ENCODE measurements at places on chromosomes 5 and 9.

DNA sequence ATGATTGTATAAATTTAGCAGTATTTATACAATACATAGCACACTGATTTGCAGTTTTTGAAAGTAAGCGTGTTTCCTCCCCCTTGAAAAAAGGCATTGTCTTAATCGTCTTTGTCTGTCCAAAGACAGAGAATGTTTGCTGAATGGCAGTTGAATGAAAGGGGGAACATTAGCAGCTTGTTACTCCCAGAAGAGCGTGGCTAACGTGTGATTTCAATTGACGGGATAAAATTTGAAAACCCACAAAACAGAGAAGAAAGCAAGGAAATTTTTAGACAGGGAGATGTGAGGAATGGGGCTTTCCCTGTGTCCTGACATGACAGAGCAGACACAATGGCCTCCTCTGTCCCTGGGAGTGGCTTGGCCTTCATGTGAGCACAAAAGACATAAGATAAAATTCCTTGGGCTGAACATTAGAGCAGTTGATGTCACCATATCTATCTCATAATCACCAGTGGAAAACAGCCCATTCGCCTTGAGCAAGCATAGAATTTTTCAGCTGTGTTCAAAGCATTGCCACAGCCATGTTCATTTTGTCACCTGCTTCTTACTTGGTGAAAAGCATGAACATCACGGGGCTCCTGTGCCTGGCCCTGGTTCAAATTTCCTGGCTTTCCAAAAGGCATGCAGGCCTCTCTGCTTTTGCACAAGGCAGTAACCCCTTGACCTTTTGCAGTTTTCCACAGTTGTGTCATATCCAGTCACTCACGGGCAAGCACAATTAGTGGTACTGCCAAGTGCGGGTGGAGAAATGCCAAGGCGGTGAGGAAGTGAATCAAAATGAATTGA, 126.9 kb downstream of the TLE1 start:
- DNase-seq, result no peak

GRCh38 chr9:18447541-18447940, 26.4 kb upstream of the ADAMTSL1 start:
- DNase-seq, result no peak

GRCh38 chr5:158058208-158059120, 199.5 kb upstream of the CLINT1 start:
- no peak for DNase-seq

GRCh38 chr5:32126691-32127090, 47.4 kb downstream of the GOLPH3 start:
- no peak for DNase-seq

DNA sequence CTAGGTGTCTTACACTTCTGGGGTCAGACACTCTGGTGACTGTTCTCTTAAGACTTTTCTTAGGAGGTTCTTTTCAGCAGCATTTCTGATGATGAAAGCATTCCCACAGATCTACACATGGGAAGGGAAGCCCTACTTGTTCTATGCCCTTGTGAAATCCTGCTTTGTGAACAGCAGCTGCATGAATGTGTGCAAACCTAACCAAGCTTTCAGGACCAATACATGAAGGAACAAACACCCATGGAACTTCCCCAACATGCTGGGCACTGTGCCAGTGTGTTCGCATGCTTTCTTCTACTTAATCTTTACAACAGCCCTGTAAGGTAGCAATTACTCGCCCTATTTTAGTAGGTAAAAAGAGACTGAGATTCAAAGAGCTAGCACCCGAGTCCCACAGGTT, 439.9 kb upstream of the KLF4 start:
- DNase-seq, result no peak

GRCh38 chr5:159257629-159258283, 5.3 kb upstream of the UBLCP1 start:
- DNase-seq, result no peak

GRCh38 chr9:77708064-77708815, 60.1 kb upstream of the GNA14 start:
- no peak for DNase-seq

GRCh38 chr9:6655036-6655435, 9.5 kb upstream of the GLDC start:
- no peak for DNase-seq

GRCh38 chr5:8081179-8081578, 212.2 kb downstream of the MTRR start:
- no peak for DNase-seq

DNA sequence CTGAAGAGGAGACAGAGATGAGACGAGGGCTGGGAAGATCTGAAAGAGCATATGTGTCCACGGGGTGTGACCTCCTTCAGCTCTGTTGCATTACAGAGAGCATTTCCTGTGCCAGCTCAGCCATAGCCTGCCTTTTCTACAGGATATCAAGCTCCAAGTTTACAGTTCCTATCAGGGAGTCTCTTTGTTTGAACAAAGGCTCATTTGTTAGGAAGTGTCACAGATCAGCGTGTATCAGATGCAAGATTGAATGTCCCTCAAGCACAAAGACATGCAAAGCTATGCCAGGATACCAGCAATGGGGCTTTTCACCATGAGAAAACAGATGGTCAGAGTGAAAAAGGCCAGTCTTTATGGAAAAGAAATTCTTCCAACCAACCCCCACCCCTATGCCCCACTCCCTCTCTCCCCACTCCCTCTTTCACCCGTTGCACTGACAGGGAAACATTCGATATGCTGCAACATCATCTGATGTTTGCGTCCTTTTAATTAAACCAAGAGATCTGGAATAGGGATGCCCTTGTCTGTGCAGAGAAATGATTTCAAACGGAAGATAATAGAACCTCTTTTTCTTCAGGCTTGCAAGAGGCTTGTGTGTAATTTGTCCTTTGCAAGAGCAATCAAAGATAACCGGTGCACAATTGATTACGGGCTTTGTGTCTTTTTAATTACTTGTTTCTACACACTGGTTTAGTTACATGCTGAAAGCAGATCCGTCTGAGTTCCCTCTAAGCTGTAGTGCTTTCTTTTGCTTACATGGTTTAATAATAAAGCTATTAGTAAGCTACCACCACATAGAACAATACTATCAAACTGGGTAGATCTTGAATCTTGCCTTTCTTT, 263.1 kb upstream of the RGMB start:
- DNase-seq, result no peak

DNA sequence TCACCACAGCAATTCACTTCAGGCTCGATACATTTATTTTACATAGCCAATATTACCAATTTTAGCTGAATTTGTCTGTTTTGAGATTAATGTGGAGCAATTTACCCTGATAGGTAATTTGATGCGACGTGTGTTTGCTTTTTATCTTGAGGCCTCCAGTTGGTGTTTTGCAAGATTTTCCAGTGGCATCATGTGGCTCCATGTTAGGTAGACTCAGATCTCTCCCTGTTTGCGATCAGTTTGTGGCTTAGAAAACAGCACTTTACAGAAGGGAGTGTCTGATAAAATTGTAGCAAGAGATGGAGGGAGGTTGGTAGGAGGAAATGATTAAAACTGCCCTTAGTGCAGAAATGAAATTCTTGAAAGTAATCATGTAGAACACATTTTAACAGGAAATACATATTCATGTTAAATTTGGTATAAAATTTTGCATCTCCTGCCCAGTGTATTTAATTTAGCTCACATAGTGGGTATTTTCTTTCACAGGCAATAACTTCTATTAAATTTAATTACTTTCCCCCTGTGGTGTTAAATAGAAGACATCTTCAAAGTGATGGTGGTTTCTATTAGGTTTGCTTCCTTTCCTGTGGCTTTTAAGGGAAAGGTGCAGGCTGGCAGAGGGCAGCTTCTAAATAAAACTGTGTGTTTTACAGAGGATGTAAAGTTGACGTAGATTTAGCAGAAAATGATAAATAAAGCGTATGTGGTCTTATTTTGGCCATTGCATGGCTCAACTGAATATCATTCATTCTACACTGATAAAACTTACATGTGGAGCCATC, 135.8 kb downstream of the KDM4C start:
- no peak for DNase-seq

DNA sequence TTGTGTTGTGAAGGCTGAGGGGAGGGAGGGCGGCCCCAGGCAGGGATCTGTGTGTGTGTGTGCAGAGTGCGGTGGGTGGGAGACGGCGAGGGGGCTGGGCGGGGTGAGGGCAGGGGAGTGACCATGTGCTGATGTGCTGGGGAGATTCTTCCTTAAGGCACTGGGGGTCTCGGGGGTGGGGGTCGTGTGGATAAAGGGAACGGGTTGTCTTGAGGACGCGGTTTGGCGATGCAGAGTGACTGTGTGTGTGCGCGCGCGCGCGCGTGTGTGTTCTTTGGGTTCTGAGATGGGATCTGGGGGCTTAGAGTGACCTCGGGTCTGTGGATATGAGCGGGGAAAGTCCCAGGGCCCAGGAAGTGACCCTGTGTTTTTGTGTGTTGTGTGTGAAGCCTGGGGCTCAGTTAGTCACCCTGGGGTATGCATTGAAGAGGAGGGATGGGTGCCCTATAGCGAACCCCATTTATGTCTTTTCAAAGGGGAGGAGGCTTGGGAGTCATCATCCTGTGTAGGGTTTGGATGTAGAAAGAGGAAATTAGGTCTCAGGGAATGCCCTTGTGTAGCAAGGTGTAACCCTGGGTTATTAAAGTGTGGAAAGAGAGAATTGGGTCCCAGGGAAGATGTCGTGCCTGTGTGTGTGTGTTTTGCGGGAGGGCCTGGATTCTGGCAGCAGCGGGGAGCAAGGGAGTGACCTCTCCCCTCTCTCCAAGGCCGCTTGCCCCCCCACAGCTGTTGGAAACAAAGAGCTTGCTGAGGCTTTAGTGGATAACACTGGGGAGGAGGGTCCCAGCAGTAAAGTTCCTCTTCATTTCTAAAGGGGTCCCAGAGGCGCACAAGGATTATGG, 1.4 kb downstream of the TMEFF1 start:
- DNase-seq, result no peak

DNA sequence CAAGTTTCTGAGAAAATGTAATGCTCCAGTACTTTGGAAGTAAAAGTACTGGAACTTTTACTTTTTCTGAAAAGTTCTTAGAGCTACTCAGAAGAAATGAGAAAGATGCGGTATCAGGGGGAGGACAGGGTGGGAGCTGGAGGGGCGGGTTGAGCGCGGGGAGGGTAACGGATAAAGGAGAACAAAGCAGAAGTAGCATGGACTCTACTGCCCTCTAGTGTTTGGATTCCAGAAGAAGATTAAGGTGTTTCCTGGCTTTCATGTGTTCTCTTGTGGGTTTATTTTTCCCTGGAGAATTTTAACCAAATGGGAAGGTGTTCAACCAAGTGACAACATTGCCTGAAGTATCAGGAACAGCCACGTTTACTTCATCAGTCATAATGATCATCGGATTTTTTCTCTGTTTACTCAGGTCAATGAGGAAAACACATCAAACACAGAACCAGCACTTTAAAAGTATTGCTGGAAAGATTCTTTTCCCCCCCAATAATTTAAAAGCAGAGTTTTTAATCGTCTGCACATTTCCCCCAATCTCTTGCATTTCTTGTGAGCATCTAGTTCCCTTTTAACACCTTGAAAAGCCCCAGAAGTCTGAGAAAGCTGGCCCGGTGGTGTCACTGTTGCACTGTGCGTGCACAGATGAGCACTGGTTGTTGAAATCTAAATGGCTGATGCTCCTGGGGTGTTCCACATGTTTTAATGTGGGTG, 190.6 kb downstream of the MPDZ start:
- no peak for DNase-seq

DNA sequence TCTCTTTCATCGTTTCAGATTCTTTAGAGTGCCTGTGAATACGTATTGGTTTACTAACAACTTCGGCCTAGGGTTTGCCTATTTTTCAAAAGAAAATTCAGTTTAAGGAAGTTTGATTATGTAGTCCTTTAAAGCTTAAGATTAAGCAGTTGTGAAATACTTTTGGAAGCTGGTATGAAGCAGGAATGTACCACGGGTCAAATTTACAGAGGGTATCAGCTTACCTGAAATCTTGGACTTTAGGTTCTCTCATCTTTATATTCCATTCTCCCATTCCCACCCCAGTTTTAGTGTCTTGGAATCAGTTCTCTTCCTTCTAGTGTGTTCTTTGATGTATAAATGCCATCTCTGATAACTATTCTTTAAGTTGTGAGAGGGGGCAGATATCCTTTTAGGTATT, 53.2 kb downstream of the IQGAP2 start:
- DNase-seq, result no peak

GRCh38 chr9:114484854-114485443, 20.3 kb downstream of the WHRN start:
- peak; percentile 49 for DNase-seq

DNA sequence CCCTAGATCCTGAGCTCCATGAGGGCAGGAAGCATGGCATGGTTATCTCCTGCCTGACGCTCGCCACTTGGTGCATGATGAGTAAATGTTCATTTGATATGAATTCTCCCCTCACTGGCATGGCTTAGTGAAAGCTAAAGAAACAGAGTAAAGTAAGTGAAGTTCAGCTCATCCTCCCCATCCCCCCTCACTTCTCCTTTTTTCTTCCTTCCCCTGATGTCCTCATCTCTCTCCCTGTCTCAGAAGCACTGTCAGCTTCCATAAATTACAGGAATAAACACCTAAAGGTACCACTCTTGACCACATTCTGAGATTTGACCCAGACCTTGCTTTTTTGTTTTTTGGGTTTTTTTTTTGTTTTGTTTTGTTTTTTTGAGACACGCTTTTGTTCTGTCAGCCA, 73.3 kb downstream of the SNX18 start:
- no peak for DNase-seq

DNA sequence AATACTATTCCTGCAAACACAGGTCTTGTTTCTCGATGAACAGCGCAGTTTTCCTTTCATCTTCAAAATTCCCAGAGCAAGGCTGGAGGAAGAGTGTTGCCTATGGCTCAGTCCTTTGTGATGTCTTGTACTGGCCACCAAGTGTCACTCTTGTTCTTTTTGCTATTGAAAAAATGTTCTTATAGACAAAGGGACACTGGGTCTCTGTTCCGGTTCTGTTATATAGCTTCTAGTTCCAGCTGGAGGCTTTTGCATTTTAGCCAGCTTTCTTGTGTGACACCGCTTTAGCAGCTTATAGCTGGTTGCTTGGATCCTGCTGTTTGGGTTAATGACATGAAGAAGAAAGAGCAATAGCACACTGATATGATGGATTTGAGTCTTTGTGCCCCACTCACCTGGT, 343.7 kb upstream of the KCNN2 start:
- no peak for DNase-seq

GRCh38 chr5:29697785-29698414, 1495.6 kb upstream of the CDH6 start:
- DNase-seq, result no peak

DNA sequence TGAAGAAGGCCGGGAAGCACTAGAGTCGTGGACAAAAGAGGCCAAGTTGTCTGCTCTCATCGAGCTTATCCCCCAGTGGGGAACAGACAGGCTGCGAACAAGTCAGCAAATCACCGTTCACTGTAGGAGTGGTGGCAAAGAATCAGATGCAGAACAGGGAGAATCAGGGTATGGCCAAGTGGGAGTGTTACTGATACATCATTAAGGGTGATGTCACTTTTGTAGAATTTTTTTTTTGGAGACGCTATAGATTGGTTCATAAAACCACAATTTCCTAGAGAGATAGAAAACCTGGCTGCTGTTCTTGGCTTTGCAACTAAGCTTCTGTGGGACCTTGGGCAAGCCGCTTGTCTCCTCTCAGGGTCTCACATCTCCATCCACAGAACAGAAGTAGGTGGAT, 21.3 kb downstream of the SPRY4 start:
- DNase-seq, result no peak

DNA sequence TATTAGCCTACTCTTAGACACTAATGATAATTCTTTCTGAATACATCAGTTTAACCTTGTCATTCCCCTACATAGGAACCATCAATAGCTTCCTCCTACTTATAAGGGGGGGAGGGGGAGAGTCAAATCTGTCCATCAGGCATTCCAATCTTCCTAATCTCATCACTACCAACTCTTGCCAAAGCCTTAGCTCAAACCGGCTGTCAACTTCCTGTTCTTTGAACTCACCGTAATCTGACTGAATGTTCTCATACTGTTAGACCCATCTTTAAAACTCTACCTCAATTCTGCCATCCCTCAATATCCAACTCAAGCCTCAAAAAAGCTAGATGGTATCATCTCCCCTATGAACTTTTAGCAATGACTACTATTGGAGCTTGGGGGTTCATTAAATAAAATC, 41.9 kb upstream of the RNF38 start:
- DNase-seq, result no peak

Measured in CD4-positive, alpha-beta T cell treated with Interleukin-4 for 1 hour (primary cell).